ENCODE measurements at places on chromosomes 16 and 17. TPM values are rescaled to one million over a fixed set of nuclear protein-coding genes. Genes with fewer than 3 reads are reported as not detected.

The ARL2BP gene
- 69.4 TPM for total RNA-seq

The TLCD3B gene
- total RNA-seq = not detected

The C16orf96 gene
- total RNA-seq = 0.14 TPM

The TEKT1 gene
- not detected for total RNA-seq

The HS3ST4 gene
- not detected for total RNA-seq

The HOXB4 gene
- total RNA-seq = under 0.01 TPM

The CDH1 gene
- 526 TPM for total RNA-seq

The TMEM106A gene
- 0.50 TPM for total RNA-seq

The TXNDC11 gene
- total RNA-seq = 36.6 TPM

The IL17C gene
- total RNA-seq = not detected

The KRTAP9-2 gene
- not detected for total RNA-seq

The SLC52A1 gene
- 0.50 TPM for total RNA-seq

The FBXO47 gene
- total RNA-seq = under 0.01 TPM

The CD300C gene
- not detected for total RNA-seq

The CRISPLD2 gene
- total RNA-seq = 0.36 TPM

The SLC5A2 gene
- total RNA-seq = not detected

The MEOX1 gene
- total RNA-seq = not detected

The CFAP119 gene
- 0.28 TPM for total RNA-seq

The ZNF778 gene
- 13.4 TPM for total RNA-seq

The CA7 gene
- not detected for total RNA-seq

The FBXL20 gene
- 10.9 TPM for total RNA-seq

The CIBAR2 gene
- not detected for total RNA-seq

The KCTD5 gene
- 37.3 TPM for total RNA-seq

The RCVRN gene
- not detected for total RNA-seq

The KRTAP1-5 gene
- total RNA-seq = not detected

The TSPOAP1 gene
- total RNA-seq = 0.93 TPM

The SLC5A11 gene
- not detected for total RNA-seq

The FNDC8 gene
- not detected for total RNA-seq

The KCNAB3 gene
- 0.21 TPM for total RNA-seq

The CACNA1H gene
- not detected for total RNA-seq

The KRTAP4-6 gene
- total RNA-seq = not detected

The EME1 gene
- total RNA-seq = 0.68 TPM

The PERCC1 gene
- not detected for total RNA-seq

The CSH2 gene
- not detected for total RNA-seq

The TBC1D3E gene
- total RNA-seq = not detected

The IFI35 gene
- 1.4 TPM for total RNA-seq

The MYADML2 gene
- total RNA-seq = not detected

The COL1A1 gene
- total RNA-seq = 11.3 TPM

The FAM171A2 gene
- 1.4 TPM for total RNA-seq

The KLHL10 gene
- total RNA-seq = not detected

The ABAT gene
- 3.8 TPM for total RNA-seq

The MYO15A gene
- under 0.01 TPM for total RNA-seq

The ADAD2 gene
- total RNA-seq = not detected

The DPEP1 gene
- not detected for total RNA-seq

The ABCC3 gene
- 18.1 TPM for total RNA-seq

The TSNAXIP1 gene
- not detected for total RNA-seq

The TEPSIN gene
- total RNA-seq = 11.3 TPM

The MRPL58 gene
- 20.9 TPM for total RNA-seq

The KRTAP9-4 gene
- not detected for total RNA-seq

The CD300LF gene
- not detected for total RNA-seq

The PLK1 gene
- 1.00 TPM for total RNA-seq
